ENCODE measurements at places on chromosomes 13 and 19.

GRCh38 chr19:9914315-9915207, 21.8 kb downstream of the OLFM2 start:
- DNase-seq = peak; percentile 84

GRCh38 chr19:48192750-48193149, 22.3 kb downstream of the ZSWIM9 start:
- DNase-seq = no peak

DNA sequence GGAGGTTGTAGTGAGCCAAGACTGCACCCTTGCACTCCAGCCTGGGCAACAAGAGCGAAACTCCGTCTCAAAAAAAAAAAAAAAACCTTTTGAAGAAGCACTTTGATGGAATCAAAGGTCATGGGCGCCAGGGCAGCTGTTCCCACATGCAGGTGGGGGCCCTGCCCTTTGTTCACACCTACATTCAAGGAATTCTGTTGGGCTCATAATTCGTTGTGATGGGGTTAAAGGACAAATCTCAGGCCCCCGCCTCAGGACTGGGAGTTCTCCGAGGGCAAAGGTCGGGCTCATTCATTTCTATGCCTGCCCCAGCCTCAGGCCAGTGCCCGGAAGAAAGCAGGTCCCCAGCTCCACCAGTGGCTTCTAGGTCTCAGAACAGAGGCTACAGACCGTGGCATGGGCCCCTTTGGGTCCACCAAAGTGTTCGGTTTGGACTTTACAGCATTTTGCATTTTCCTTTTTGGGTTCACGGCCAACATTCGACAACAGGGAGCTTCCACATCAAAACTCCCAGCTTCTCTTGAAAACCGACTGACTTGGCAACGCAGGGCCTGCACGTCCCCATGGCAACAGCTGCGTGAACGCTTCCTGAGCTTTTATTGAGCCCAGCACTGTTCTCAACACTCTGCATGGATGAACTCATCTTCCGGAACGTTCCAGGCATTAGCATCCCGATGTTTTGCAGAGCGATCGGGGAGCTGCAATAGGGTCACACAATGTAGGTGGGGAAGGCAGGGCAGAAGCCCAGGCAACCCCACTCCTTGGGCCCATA, 10.1 kb upstream of the GTF2F1 start:
- DNase-seq = no peak

- DNase-seq = no peak
Observed at GRCh38 chr13:95896301-95896700, 156.9 kb downstream of the UGGT2 start.

DNA sequence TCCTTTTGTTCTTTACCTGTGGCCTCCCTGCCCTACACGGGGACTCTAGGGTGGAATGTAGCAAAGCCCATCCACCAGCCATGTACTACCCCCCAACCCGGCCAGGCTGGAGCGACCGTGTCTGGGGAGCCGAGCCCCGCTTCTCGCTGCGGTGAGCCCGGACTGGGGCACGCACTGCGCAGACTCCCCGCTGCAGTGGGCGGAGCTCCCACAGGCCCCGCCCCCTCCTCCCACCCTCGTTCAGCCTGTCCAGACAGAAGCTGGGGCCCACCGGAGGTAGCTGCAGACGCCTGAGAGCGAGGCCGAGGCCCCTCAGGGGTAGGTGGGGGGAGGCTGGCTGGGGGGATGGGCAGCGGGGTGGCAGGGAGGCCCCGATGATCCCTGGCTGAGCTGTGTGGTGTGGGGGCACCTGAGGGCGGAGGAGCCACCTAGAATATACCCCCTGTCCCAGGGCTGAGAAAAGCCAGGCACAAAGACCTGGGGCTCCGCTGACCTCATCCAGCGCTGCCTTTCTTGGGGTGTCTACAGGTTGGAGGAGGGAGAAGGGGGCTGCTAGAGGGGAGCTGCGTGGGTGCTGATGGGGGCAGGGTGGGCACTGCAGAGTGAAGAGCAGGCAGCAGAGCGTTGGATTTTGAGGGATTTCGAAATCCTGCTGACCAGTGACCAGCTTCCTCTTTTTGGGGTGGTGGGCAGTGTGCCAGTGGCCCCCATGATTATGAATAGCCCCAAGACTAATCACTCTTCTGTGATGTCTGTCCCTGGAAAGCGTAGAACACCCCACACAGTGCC, 17.3 kb downstream of the PLD3 start:
- peak; percentile 96 for DNase-seq

DNA sequence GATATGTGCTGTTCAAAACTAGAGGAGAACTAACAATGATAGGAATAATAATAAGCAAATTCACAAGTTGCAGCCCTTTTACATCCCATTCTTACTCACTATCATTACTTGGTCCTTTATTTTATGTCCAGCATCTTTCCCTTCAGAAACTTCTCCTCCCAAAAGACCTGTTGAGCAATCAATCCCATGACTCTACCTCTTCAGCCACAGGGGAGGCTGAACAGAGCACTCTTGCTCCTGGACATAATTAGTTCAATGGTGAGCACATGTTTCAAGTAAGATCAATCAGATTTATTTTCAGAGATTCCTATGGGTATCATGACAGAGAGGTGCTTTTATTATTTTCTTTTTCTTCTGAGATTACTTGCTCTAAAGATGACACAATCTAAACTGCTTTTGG, 260.0 kb downstream of the COG6 start:
- DNase-seq = no peak

DNA sequence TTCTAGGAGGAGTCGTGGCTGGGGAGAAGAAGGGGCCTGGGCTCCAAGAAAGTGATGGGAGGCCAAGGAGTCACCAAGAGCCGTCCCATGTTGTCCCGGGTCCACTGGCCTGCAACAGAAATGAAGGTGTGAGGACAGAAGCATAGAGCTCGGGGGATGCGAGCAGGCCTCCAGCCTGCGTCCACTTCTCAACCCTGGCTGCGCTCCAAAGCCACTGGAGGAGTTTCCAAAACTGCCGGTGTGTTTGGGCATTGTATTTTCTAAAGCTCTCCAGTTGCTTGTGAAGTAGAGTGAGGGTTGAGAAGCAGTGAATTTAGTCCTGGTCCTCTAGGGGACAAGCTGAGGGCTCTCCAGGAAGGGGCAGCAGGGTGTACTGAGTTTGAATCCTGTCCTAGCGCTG, 13.0 kb downstream of the FFAR2 start:
- no peak for DNase-seq

- no peak for DNase-seq
Observed at GRCh38 chr19:49301866-49302252, 23.1 kb downstream of the SLC6A16 start.

DNA sequence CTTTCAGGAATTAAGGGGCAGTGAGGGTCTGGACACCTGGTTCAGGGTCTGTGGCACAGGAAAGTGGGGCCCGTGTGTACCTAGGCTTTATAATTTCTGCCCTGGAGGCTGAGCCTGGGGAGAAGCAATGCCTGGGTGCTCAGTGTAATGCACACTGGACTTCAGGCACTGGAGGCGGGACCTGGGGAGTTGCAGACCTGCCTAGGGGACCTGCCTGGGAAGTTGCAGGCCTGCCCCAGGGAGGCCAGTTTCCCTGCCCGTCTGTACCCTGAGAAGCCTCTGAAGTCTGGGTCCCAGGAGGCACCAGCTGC, 2.5 kb upstream of the TMEM59L start:
- DNase-seq = no peak

- DNase-seq = no peak
Observed at GRCh38 chr13:40200273-40200978, 466.0 kb downstream of the FOXO1 start.

- no peak for DNase-seq
Observed at GRCh38 chr19:2719232-2719735, 1.9 kb downstream of the DIRAS1 start.

- DNase-seq = peak; percentile 36
Observed at GRCh38 chr13:19618977-19619376, 14.5 kb upstream of the MPHOSPH8 start.

- DNase-seq = no peak
Observed at GRCh38 chr13:108974686-108975085, 345.3 kb downstream of the MYO16 start.

DNA sequence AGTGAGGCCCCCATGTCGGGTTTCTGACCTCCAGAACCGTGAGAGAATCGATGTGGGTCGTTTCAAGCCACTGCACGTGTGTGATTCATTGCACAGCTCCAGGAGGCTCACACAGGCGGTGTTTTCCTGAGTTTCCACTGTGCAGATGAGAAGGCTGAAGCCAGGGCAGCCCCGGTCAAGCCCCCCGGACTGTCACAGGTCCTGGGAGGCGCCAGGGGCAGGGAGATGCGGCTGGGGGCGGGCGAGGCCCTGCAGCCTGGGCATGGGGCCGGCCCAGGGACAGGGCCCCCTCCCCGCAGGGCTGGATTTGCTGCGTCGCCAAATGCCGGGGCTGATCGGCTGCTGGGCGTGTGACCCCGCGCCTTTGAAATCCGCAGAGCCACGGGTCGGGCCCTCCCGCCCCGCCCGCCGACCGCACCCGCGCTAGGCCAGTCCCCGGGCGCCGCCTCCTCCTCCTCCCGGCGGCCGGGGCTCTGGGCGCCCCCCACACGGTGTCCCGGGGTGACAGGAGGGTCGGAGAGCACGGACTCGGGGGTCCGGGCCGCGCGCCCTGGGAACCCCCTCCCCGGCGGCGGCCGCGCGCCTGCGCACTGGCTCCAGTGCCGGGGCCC, 9.9 kb upstream of the MKNK2 start:
- DNase-seq = no peak

DNA sequence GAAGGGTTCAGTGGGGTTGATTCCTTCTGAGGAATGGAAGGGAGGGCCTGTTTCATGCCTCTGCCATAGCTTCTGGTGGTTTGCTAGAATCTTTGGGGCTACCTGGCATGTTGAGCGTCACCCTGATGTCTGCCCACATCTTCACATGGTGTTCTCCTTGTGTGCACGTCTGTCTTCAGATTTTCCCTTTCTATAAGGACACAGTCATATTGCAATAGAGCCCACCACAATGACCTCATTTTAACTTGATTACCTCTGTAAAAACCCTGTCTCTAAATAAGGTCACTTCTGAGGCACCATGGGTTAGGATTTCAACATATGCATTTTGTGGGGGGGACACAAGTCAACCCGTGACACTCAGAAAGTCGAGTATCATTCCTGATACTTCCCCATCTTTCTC, 257.9 kb downstream of the COG6 start:
- DNase-seq = no peak

- no peak for DNase-seq
Observed at GRCh38 chr13:76379341-76380105, 506.7 kb downstream of the KCTD12 start.

DNA sequence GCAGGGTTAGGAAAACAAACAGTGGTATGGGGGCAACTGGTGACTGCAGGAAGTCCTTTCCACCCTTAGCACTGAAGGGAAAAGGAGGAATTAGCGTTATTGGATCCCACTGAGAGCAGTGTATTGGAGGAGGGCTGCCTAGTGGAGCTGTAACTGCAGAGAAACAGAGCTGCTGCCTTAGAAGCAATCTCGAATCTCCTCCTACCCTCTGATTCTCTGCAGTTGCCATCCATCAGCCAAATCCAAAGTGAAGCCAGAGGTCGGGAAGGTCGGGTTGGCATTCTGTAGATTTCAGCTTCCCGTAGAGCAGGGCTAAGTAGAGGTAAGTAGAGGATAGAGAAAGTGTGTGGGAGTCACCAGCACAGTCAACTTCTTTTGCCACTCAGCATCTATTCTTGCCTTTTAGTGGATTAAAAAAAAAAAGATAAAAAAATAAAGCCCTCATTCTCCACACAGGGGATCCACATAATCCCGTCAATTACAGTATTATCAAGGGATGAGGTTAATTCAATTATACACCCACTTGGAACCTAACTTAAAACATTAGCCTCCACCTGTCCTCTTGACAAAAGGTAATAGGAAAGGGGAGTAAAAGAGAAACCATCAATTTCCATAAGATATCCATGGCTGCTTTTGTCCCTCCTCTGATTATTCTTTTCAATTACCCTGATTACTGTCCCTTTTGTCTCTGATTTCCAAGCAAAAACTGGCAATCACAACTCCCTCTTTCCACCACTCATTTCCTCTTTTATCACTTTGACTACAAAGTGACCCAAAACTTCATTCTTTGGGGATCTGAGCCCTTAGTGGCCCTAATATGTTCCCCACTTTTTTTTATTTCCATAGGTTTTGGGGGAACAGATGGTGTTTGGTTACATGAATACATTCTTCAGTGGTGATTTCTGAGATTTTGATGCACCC, 234.7 kb downstream of the RBM26 start:
- DNase-seq = no peak

GRCh38 chr19:1626417-1627010, 21.3 kb upstream of the UQCR11 start:
- DNase-seq = no peak

GRCh38 chr19:1041835-1042685, 2.2 kb downstream of the ABCA7 start:
- DNase-seq = peak; percentile 97

DNA sequence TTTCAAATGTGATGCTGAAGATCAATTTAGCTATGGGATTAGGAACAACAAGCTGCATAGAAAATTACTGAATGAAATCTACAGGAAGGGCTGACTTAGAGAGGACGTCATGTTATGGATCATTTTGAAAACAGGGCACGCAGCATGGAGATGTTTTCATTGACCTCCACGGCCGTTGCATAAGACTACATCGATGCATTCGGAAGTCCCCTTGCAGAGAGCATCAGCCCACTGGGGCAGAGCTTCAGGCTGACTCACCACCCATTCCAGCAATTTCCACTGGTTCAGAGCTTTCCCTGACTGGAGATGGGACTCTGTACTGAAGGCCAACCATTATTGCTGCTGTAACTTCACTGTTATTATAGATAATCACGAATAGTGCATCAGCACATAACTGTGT, 305.3 kb downstream of the IRS2 start:
- DNase-seq = no peak

- peak; percentile 64 for DNase-seq
Observed at GRCh38 chr19:12872941-12873890, 8.0 kb downstream of the DNASE2 start.

GRCh38 chr13:79805317-79805716, 324.4 kb downstream of the NDFIP2 start:
- DNase-seq = no peak

GRCh38 chr13:56886398-56886797, 254.3 kb upstream of the PRR20A start:
- DNase-seq = no peak

DNA sequence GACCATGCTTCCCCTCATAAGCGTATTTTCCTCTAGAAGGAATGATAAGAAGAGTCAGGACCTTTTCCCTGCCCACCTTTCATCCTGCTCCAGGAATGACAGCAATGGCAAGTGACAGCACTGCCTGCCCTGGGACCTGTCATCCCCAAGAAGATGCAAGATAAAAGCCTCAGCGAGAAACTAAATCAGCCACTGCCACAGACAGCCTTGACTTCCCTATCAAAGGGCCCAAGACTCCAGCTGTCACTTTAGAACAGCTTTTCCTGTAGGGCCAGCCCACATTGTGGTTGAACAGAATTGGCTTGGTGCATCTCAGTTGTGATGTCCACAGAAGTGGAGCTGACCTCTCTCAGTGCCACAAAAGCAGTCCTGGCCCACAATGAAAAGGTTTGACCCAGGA, 1.1 kb downstream of the RAB8A start:
- DNase-seq = no peak

DNA sequence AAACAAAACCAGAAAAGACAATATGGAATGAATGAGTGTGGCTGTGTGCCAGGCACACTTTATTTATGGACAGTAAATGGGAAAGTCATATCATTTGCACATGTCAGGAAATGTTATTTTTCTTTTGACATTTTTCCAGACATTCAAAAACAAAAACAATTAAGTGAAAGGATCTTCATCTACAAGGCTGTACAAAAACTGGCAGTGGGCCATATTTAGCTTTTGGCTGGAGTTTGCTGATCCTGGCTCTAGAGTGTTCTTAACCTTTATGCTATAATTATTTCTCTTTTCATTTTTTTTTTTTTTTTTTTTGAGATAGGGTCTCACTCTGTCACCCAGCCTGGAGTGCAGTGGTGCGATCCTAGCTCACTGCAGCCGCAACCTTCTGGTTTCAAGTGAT, 6.5 kb upstream of the TNFSF9 start:
- DNase-seq = no peak

GRCh38 chr13:22009500-22009899, 338.6 kb downstream of the FGF9 start:
- no peak for DNase-seq
